SJSA1 (cell line): ENCODE measurements at places on chromosomes 7 and 10. TPM values are rescaled to one million over a fixed set of nuclear protein-coding genes. Genes with fewer than 3 reads are reported as not detected.

The FOXP2 gene
- not detected in 2 replicates for total RNA-seq

- no peak for DNase-seq
Observed at GRCh38 chr7:14937581-14937980, 35.0 kb upstream of the DGKB start.

DNA sequence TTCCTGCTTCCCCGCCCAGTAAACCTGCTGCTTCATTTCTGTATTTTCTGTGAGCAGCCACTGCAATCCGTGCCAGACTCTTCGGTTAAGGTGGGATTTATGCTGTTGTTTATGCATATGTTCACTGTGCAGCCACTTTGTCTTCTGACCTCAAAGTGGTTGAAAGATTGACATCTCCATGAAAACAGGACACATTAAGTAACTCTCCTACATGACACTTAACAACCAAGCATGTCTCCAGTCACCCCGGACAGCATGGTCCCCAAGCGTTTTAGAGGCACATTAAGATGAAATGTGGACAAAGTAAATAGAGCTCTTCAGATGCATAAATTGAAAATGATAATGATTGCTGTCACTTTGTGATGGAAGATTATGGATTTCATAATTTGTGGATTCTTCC is 421.3 kb downstream of the GFRA1 start:
- no peak for DNase-seq

The CRYGN gene
- not detected in 2 replicates for total RNA-seq

DNA sequence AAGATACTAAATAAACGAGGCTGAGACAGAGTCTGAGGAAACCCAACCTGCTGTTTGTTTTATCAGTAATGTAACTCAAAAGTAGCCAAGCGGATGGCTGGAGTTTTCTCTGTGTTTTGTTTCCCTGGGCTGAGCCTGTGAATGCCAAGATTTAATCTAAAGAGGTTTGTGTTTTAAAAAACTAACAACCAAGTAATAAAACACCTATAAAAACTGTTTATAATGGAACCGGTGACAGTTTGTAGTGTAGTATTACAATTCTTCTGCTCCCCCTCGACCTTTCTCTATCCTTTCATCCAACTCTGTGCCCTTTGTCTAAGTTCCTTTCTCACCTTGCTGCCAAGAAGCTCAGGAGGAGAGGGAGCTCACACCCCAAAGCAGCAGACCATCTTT is 2.6 kb upstream of the KAT6B start:
- DNase-seq: no peak

The PDE1C gene
- total RNA-seq: 0.11 TPM in 1 of 2 replicates, not detected in the other

GRCh38 chr10:30639946-30640786 is 10.6 kb upstream of the LYZL2 start:
- no peak for DNase-seq

DNA sequence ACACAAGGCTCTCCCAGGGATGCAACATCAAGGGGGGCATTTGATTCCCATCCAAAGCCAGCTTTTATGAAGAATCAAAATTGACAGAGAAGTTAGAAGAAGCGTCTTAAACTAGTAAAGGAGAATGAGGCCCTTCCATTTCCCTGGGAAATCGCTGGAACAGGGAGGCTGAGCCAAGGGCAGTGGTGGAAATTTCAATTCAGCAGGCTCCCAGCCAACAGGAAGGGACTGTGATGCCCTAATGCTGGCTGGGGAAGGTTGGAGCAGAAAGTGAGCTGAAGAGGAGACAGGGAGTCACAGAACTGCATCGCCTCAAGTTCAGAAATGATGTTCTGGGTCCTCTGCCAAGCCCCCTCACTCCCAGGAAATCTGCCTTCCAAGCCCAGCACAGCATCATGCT is 517.3 kb downstream of the GRID1 start:
- no peak for DNase-seq

- DNase-seq: no peak
Observed at GRCh38 chr10:26374426-26374825, 63.7 kb upstream of the APBB1IP start.

- no peak for DNase-seq
Observed at GRCh38 chr7:141587304-141587703, 36.1 kb downstream of the AGK start.

The MCM10 gene
- 37.5 and 39.3 TPM in 2 replicates for total RNA-seq

DNA sequence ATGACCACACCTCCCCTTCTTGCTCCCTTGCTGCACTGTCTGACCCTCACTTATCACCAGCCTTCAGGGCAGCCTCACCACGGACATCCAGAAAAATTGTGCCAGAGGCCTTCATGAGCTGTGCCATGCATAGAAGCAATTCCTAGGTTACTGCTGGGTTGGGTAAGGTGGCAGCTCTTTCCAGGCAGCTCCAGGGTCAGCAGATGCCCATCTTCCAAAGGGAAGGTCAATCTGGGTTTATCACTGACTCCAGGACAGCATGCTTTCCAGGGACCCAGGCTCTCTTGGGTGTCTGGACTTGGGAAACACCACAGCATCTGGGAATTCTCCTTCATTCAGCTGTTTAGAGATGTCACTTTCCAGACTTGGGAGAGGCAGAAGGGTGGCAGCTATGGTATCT is 188.9 kb upstream of the CXCL12 start:
- no peak for DNase-seq

DNA sequence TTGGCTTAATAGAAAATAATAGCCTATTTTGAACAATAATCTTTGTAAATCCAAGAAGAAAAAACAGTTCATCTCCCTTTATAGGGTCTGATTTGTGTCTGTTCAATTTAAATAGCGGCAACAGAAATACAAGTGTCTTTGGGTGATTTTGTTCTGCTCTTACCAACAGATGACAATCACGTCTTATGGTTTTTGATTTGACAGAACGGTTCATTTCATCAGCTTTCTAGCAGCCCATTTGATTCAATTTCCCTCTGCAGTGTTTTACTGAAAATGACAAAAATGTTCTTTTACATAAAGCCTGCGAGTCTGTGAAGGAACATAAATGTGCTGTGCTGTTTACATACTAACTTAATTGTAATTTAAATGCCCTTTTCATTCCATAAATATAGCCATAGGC is 180.5 kb downstream of the MGMT start:
- no peak for DNase-seq

DNA sequence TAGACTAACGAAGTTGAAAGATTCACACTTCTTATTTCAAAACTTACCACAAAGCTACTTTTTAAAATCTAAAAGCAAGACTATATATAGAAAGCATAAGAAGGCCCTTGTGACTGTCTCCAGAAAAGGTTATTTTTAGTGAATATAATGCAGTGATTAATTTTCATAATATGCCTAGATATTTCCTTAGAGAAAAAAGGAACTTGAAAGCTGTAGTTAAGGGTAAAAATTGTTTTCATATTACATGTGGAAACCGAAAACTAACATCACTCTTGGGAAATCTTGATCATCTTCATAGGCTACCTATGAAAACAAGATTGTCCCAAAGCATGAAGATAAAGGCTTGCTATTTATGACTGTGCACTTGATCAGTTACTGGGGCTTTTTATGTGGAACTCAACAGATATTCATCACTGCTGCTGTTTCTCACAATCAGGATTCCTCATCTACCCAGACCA is 223.2 kb downstream of the SH2D4B start:
- no peak for DNase-seq

The FAM221A gene
- total RNA-seq: 2.3 and 7.2 TPM in 2 replicates

- DNase-seq: no peak
Observed at GRCh38 chr7:44534501-44534900, 6.6 kb downstream of the NPC1L1 start.

- no peak for DNase-seq
Observed at GRCh38 chr10:32943854-32944661, 14.0 kb downstream of the ITGB1 start.

DNA sequence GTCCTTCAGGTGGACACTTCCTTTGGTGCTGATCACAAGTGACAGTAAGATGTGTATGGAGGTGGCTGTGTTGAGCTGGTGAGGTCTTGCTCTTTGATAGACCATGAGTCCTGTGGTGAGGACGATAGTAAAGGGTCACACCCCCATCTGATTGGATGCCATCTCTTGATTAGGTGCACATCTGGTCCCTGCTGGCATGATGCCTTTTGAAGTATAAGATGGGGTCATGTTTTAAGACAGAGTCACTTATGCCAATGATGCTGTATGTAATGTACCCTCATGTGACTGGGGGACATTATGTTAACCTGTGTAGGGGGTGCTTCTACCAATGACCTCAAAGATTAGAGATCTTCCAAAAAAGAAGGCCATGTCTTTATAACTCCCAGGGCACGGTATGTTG is 644.6 kb downstream of the ACTR3B start:
- no peak for DNase-seq

GRCh38 chr7:33137103-33137502 is 7.7 kb downstream of the BBS9 start:
- DNase-seq: no peak

DNA sequence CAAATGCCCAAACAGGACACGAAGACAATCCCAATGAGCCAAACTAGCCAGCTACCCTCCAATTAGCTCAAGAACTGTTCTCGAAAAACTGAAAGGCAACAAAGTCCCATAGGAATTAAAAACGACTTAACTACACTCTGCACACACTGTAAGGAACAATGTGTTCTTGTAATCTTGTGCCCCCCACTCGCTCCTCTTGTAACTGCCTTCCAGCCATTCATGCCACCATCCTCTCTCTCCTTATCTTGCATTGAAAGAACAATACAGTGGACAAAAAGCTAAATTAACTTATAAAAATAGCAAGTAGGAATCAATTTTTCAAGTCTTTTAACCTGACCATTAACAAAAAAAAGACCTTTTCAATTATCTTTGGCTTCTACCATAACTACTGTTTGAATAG is 2.9 kb downstream of the CYTH3 start:
- DNase-seq: no peak

DNA sequence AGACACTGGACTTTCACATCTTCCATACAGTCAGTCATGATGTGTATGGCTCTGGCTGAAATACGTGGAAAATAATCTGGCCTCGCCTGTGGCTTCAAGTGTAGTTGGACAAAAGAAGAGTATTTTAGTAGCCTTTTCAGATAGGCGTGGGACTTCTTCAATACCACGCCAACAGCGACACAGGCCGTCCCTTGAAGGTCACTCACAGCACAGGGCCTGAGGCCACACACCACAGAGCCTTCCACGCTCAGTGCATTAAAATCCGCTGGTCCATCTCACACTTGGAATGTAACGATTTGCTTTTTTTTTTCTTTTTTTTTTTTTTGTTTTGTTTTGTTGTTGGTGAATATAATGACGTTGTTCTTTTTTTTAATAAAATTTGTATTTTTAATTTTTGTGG is 51.8 kb upstream of the SUN1 start:
- DNase-seq: no peak

The UCN3 gene
- total RNA-seq: not detected in 2 replicates

The SYNPO2L gene
- not detected in 2 replicates for total RNA-seq

- DNase-seq: no peak
Observed at GRCh38 chr10:129193148-129193547, 273.9 kb upstream of the MGMT start.

The ELAPOR2 gene
- 0.89 TPM in 1 of 2 replicates, not detected in the other for total RNA-seq

- DNase-seq: no peak
Observed at GRCh38 chr7:148296994-148297644, 293.4 kb upstream of the C7orf33 start.

DNA sequence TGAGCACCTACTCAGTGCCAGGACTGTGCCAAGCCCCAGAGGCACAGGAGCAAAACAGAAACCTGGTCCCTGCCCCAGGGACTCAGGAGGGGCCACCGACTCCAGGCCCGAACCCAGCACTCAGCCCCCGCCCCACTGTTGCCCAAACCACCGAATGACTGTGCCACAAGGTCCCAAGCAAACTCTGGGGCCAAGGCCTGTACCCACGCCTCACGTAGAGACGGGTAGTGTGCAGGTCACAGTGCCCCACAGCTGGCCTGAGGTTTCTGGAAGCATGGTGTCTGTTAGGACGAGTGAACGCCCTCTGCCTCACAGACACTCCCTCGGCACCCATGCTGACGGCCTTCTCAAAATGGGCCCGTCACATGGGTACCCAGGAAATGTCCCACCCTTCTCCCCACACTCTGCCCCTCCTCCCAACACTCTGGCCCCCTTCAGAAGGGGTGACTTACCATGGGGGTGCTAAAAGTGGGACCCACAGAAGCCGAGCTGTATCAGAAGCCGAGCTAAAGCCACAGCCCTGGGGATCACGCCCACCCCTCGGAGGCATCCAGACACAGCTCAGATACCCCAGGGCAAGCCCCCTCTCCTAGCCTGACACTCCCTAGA is 44.2 kb downstream of the CTBP2 start:
- no peak for DNase-seq

DNA sequence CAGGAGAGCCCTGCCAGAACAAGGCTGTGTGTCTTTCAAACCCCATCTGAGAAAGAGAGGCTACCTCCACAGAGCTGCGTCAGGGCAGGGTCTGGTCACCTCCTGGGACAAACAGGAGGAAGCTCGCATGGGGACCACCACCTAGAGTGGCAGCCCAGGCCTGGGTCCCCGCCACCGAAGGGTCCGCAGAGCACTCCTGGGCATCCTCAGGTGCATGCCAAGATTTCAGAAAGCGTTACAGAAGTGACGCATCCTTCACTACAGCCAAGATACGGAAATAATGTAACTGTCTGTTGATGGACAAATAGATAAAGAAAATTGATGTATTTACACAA is 42.6 kb downstream of the GSDME start:
- DNase-seq: no peak

GRCh38 chr7:101902680-101903514 is 85.5 kb downstream of the CUX1 start:
- no peak for DNase-seq

DNA sequence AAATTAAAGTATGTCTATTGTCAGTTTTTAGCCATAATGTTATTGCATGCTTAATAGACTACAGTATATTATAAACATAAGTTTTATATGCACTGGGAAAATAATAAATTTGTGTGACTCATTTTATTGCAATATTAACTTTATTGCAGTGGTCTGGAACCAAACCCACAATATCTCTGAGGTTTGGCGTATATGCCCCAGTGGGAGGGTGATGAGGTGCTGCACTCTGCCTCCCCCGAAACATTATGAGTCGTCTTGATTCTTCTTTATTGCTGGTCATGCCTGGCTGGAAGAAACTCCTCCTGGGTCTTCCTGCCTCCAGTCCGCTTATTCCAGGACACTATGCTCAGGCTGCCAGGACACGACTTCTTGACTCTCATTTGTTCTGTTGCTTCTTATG is 88.4 kb downstream of the MTPN start:
- no peak for DNase-seq

The TFR2 gene
- total RNA-seq: not detected in 2 replicates

DNA sequence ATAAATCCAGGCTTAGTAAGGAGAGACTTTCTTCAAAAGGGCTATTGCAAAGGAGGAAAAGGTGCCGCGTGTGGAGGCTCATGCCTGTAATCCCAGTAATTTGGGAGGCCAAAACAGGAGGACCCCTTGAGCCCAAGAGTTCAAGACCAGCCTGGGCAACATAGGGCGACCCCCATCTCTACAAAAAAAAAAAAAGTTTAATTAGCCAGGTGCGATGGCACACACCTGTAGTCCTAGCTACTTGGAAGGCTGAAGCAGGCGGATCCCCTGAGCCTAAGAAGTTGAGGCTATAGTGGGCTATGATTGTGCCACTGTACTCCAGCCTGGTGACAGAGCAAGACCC is 32.2 kb downstream of the TMEM130 start:
- DNase-seq: no peak

GRCh38 chr7:5406957-5407945 is 16.4 kb downstream of the TNRC18 start:
- no peak for DNase-seq
